ENCODE measurements at places on chromosomes 6 and 20. TPM values are rescaled to one million over a fixed set of nuclear protein-coding genes. Genes with fewer than 3 reads are reported as not detected.

GRCh38 chr6:447381-448165, 56.0 kb downstream of the IRF4 start:
- DNase-seq, result no peak

- no peak for DNase-seq
Measured at GRCh38 chr6:5670811-5671561, 335.7 kb downstream of the NRN1 start.

DNA sequence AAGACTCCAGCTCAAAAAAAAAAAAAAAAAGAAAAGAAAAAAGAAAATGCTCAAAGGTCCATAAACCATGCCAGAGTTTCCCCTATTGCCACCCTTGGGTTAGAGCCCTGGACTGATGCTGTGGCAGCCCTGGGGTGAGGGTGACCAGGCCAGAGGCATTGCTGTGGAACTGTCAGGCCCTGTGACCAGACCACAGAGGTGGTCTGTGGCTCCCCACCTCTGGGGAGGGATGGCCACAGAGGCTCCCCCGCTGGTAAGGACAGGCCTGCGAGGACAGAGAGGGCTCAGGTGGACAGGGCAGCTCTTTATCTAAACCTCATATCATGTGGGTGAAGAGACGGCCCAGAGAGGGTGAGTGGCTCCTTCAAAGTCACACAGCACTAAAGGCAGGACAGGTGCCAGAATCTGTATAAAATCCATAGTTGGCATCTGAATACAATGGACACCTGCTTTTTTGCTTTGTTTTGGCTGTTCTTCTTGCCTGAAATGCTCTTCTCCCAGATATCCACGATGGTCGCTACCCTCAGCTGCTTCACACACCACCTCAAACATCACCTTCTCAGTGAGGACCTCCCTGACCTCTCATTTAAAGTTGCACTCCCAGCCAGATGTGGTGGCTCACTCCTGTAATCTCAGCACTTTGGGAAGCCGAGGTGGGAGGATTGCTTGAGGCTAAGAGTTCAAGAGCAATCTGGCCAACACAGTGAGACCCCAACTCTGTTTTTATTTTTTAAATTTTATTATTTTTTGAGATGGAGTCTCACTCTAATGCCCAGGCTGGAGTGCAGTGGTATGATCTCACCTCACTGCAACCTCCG, 22.5 kb upstream of the SPDEF start:
- DNase-seq, result no peak

- DNase-seq, result no peak
Measured at GRCh38 chr6:130873746-130874145, 46.5 kb downstream of the SMLR1 start.

- no peak for DNase-seq
Measured at GRCh38 chr6:72724545-72724944, 102.7 kb downstream of the KCNQ5 start.

- no peak for DNase-seq
Measured at GRCh38 chr6:3277851-3278416, 19.2 kb downstream of the PSMG4 start.

DNA sequence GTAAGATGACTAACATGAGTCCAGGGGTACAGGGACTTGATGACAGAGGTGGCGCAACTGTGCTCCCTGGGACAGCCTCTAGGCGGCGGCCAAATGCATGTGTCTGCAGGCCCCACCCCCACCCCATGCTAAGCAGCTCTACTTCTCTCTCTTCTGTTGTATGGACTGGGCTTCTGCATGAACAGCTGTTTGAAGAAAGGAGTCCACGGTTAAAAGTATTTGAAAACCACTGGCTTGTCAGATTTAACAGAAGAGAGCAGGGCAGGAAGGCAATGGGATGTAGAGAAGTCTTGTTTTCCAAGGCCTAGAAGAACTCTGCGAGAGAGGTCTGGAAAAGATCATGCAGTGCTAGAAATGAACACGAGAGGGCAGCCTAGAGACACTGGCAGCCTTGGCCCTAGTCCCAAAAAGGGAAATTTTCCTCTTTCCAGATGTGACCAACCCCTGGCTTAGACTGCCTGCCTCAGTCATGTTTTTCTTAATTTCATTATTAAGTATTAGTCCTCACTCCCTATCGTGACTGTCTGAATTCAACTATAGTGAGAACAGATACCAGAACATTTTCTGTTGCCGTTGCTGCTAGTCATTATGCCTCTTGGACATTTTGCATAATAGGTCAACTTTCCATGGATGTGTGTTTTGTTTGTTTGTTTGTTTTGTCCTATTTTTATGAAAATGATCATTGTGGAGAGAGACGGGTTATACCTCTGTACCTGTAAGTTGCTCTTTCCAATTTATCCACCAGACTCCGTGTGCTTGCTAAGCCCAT, 265.0 kb downstream of the ADGRG6 start:
- DNase-seq, result peak; percentile 36

DNA sequence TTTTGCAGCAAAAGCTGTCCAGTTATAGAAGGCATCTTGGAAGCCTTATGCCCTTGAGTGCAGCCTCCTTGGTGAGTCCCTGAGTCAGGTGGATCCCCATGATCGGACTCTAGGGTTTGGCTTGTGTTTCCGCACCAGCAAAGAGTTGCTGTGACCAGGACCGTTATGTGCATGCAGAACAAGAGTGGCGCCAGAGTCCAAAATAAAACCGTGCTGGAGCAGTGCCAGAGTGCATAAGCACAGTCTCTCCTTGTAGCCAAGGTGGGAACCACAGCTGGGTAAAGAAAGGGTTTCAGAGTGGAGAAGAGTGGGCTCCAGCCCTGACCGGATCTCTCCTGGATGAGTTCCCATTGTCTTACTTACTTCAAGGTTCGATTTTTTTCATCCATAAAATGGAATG, 58.6 kb downstream of the FOXA2 start:
- DNase-seq, result no peak

DNA sequence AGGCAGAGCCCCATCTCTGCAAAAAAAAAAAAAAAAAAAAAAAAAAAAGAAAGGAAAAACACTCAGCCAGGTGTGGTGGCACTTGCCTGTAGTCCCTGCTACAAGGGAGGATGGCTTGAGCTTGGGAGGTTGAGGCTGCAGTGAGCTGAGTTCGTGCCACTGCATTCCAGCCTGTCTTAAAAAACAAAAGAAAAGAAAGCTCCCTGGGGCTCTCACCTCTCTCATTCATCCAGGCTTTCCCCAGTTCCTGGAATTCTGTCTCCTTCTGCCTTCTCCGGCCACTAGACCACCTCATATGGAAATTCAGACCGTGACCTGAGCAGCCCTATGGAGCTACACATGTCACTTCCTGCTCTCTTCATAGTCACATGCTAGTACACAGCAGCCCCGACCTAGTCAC, 101.1 kb upstream of the TAB2 start:
- no peak for DNase-seq

DNA sequence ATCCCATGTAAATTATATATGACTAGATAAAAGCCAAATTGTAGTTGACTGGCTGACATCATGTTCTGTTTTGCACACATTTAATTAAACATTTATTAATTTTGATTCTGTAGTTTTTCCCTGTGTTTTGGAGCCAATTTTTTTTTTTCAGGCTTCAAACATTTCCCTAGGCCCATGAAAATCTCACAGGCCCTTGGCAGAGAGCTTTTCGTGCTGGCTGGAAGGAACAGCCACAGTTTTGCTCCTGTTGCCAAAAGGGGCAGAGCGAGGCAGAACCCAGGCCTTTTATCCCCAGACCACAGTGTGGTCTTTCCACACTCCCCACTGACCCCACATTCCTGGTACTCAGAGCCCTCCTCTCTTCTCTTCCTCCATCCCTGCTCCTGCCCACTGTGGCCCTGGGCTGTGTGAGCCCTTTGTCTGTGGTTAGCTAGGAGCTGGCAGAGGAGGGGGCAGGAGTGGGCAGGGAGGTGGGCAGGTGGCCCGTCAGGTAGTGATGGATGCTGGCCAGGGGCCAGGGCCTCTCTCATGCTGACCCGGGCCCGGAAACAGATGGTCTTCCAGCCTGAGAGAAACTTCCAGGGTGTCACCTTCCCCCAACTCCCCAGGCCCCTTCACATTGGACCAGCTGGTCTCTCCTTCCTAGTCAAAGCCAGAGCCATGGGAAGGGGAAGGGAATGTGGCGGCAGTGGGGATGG, 19.4 kb upstream of the CCM2L start:
- DNase-seq, result no peak

DNA sequence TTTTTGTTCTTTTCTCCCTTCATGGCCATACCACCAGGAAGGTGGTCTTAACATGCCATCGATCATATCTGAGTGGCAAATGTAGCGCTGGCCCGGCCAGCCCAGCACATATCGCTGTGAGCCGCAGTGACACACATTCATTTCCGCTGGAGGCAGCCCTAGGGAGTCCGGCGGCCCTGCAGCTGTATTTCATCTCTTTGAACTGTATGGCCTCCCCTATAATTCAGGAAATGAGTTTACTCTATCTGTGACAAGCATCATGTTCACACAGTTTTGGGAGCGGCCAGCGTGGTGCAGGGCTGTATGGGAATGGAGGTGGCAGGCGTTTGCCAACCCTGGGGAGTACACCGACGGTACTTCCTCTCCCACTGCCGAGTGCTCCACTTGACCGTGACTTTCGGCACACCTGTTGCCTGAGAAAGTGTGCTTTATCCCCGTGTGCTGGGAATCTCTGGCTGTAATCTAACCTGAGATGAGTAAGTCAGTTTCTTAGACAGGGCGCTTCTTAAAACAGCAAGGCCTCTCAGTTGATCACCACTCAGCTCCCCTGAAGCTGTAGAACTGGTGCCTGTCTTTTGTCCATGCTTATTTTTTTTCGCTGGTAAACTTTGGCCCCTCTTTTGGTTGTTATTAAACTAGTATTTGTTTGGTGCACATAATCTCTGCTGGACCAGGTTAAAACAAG, 257.1 kb upstream of the TAB2 start:
- no peak for DNase-seq

DNA sequence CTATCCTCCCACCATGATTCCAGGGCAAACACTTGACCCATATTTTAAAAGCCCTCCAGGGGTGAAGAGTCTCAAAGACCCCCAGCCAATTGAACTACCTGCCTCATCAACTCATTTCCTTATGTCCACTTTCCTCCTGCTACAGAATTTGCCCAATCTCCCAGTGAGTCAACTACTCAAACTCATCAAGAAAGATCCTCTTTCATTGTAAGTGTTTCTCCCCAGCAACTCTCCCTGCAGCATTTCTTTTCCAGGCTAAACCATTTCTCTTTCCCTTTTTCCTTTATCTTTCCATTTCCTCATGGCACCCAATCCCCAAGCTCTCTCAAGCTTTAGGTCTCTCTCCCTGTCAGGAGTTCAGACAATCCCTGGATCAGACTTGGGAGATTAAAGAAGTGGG, 1.5 kb downstream of the DLK2 start:
- no peak for DNase-seq

- no peak for DNase-seq
Measured at GRCh38 chr20:25668446-25668845, 28.2 kb downstream of the ZNF337 start.

DNA sequence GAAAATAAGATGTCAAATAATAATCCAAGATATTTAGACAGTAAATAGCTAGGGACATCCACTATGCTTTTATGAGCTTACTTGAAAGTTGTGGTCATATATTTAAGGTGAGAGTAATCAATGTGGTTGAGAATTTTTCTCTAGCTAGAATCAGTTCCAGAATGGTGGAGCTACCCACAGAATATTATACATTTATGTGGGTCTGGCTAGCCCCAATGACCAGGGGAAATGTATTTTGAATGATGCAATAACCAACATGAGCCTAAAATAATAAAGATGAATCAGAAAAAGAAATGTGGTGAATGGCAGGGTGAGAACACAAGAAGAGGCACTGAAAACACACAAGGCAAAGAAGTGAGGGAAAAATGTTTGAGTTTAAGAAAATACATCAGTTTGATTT, 325.7 kb downstream of the TBC1D32 start:
- DNase-seq, result no peak

- no peak for DNase-seq
Measured at GRCh38 chr6:137764464-137764863, 102.6 kb upstream of the TNFAIP3 start.

DNA sequence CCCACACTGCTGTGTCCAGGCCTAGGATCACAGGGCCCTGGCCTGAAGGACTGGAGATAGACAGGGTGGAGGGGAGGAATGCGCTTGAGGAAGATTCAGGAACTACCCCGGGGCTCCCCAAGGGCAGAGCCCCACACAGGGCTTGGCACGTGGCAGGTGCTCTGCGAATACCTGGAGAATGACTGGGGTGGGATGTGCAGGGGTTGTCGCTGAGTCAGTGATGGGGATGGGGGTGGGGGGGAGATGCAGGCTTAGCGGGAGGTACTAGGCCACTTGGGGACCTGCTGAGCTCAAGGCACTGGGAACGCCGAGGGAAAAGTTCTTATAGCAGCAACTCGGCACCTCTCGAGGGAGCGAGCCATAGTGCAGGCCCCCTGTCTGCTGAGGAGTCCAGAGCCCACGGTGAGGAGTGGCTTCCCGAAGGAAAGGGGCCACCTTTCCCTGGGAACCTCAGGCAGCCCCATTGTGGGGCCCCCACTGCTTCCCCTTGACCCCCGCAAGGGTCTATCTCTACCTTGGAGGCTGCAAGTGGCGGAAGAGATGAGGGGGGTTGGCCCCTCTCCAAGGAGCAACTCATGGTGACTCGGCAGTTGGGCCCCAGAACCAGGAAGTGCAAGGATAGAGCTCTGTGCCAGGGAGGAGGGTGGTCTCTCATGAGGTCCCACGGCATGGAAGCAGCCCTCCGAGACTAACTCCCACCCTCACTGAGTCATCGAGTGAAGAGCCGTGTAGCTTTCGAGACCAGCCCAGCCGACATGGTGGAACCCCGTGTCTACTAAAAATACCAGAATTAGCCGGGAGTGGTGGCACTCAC, 33.1 kb downstream of the SRC start:
- no peak for DNase-seq

GRCh38 chr20:51382986-51383821, 159.3 kb downstream of the NFATC2 start:
- no peak for DNase-seq

Gene MACROD2
- total RNA-seq, result 7.9 TPM

Gene CCN6
- not detected for total RNA-seq

Gene FGD2
- 20.0 TPM for total RNA-seq

Gene IYD
- total RNA-seq, result not detected

Gene PACSIN1
- total RNA-seq, result not detected

Gene FRMD1
- total RNA-seq, result 0.79 TPM

Gene SLC13A3
- total RNA-seq, result 2.7 TPM

Gene ZSCAN12
- total RNA-seq, result 4.3 TPM
